ENCODE measurements at places on chromosomes 11 and 22. TPM values are rescaled to one million over a fixed set of nuclear protein-coding genes. Genes with fewer than 3 reads are reported as not detected.

GPR83 gene
- not detected for total RNA-seq

UBTFL1 gene
- total RNA-seq, result not detected

HDHD5 gene
- total RNA-seq, result 32.1 TPM

USP2 gene
- total RNA-seq, result 0.81 TPM

TMPRSS4 gene
- not detected for total RNA-seq

JAML gene
- total RNA-seq, result not detected

FAM111B gene
- total RNA-seq, result 42.2 TPM

Measured in M059J (cell line).